ENCODE measurements at places on chromosomes 12 and 14. TPM values are rescaled to one million over a fixed set of nuclear protein-coding genes. Genes with fewer than 3 reads are reported as not detected.

ACSS3 gene
- 78.3 TPM for total RNA-seq

HHIPL1 gene
- 3.9 TPM for total RNA-seq

TTC6 gene
- total RNA-seq, result not detected

SLC6A12 gene
- 0.39 TPM for total RNA-seq

GALNT6 gene
- 3.3 TPM for total RNA-seq

PRKD1 gene
- 30.9 TPM for total RNA-seq

GALC gene
- total RNA-seq, result 55.1 TPM

FAM181A gene
- total RNA-seq, result not detected

SERPINA1 gene
- 13.9 TPM for total RNA-seq

TGM1 gene
- 13.5 TPM for total RNA-seq

PPP4R4 gene
- total RNA-seq, result 9.0 TPM

RERG gene
- total RNA-seq, result 28.5 TPM

LRIG3 gene
- 120 TPM for total RNA-seq

SLC38A4 gene
- not detected for total RNA-seq

NRXN3 gene
- 17.1 TPM for total RNA-seq

TMPRSS12 gene
- total RNA-seq, result not detected

TEX52 gene
- total RNA-seq, result not detected

KRT74 gene
- total RNA-seq, result not detected

SPTSSA gene
- 28.8 TPM for total RNA-seq

EEA1 gene
- 26.1 TPM for total RNA-seq

NTF3 gene
- total RNA-seq, result not detected

EPYC gene
- not detected for total RNA-seq

TDRD9 gene
- 1.9 TPM for total RNA-seq

DIO2 gene
- 3.0 TPM for total RNA-seq

KRT78 gene
- total RNA-seq, result 10.8 TPM

MMP17 gene
- total RNA-seq, result 22.8 TPM

EIF2B2 gene
- 26.1 TPM for total RNA-seq

TRIAP1 gene
- total RNA-seq, result 8.8 TPM

SERPINA9 gene
- total RNA-seq, result not detected

Data from tibial nerve (tissue), 4 donors.